ENCODE measurements at places on chromosomes 2 and 18.

GRCh38 chr2:230161184-230161583 is 58.6 kb downstream of the SP110 start:
- DNase-seq, result no peak

DNA sequence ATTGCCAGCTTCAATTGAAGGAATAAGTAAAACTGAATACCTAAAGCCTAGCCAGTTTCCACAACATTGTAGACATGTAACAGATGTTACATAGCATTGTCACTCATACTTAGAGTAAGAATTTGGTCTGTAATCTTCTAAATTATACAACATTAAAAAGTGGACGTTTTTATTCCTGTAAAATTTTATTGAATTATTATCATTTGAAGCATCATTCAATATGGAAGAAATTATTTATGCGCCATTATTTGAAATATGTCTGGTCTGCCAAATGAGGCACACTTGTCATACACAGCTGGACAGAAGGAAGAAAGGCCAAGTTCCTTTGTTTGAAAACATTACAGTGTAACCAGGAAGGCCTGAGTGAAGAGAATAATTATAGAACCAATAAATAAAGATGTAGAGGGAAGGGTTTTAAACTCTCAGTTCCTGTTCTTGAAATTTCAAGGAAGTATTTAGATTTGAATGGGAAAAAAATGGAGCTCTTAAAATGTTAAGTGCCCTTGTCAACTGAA is 575.5 kb downstream of the LRRTM4 start:
- DNase-seq, result no peak

DNA sequence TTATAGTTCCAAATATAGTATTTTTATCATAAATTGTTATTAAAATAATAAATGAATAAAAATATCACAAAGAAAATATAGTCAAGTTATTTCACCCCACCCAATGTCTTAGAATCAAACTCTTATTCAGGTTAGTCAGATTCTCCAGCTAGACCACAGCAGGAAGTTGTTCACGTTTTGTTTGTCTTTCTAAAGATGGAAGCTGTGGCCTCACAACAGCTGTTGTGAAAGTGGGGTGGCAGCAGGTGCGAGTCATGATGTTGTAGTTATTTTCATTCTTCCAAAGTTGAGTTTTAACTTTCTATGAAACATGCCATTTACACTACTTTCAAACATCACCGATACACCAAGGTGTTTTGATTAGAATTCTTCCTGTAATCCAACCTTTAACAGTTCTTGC is 272.9 kb downstream of the SLC8A1 start:
- no peak for DNase-seq

GRCh38 chr18:73711256-73711655 is 436.4 kb downstream of the FBXO15 start:
- no peak for DNase-seq

- no peak for DNase-seq
Observed at GRCh38 chr2:39024833-39025232, 96.0 kb downstream of the SOS1 start.

DNA sequence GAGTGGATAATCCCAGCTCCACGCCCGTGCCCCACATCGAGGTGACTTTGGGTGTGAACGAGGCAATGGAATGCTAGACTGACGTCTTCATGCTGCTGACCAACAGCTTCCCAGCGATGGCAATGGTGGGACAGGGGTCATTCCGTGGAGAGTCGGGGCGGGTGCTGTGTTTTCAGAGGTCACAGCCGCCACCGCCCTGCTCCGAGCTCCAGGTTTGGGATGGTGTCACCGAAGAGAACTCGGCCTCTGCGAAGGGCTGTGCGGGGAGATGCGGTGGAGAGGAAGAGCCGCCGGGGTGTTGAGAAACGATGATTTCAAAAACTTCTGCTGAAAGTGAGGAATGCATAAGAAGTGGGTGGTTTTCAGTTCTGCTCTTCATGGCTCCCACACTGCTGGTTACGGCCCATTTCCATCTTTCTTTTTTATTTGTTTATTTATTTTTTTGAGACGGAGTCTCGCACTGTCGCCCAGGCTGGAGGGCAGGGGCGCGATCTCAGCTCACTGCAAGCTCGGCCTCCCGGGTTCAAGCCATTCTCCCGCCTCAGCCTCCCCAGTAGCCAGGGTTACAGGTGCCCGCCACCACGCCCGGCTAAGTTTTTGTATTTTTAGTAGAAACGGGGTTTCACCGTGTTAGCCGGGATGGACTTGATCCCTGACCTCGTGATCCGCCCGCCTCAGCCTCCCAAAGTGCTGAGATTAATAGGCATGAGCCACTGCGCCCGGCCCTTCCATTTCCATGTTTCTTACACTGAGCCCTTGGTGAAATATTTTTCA is 142.6 kb downstream of the RTP5 start:
- no peak for DNase-seq

DNA sequence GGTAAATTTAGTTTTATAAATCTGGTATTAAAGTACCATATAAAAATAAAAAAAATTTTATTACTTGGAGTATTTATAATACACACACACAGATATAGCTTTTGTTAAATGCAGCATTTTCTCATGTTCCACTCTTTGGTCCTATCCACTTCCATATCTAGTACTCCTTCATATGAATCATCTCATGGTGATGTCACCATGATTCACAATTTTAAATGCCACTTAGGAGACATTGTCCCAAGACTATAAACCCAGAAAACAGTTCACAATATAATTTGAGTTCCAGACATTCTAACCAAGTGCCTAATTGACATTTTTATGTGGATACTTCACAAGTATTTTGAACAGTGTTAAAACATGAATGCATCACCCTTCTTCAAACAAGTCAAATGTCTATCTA is 1398.3 kb downstream of the DSC3 start:
- DNase-seq, result no peak

DNA sequence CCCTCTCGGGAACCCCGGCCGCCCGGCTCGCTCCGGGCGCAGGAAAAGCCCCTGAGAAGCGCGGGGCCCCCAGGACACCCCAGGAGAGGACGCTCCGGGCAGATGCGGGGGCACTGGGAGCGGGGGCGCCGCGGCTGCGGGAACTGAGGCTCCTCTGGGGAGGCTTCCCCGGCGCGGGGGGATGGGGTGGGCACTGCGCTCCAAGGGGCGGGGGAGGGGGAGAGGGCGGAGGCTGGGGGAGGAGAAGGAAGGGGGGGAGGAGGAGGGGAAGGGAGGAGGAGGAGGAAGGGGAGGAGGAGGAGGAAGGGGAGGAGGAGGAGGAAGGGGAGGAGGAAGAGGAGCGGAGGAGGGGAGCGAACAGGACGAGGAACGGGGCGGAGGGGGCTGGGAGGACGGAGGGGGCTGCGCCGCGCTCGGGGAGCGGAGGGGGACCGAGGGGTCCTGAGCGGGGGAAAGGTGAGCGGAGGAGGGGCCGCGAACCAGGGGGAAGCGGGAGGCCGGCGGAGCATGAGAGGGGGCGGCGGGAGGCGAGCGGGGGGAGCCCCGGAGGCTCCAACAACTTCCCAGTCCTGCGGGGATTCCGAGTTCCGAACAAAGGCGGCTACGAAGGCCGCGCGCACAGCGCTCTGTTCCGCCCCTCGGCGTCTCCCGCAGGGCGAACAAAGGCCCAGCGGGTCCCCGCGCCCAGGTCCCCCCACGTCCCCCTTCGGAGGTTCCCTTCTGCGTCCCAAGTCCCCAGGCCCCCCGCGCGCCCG is 742 bp downstream of the PXDN start:
- no peak for DNase-seq

GRCh38 chr2:96727431-96727830 is 12.4 kb downstream of the LMAN2L start:
- no peak for DNase-seq

DNA sequence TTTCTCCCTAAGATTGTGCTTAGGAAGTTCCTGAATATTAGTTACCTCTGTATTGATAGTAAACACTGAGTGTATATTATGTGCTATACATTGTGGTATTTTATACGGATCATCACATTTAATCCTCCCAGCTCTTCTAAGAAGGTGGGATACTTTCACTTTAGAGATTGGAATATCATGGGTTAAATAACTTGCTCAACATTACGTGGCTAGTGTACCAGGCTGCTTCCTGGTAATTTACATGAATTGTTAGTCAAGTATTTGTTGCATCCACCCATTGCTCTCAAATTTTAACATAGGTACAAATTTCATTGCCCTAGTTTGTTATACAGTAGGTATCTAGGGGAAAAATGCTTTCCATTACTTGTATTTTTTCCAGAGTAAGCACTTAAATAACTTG is 21.4 kb downstream of the FAM98A start:
- no peak for DNase-seq

GRCh38 chr2:166916987-166917386 is 28.7 kb downstream of the XIRP2 start:
- DNase-seq, result no peak

- no peak for DNase-seq
Observed at GRCh38 chr18:55316486-55317184, 271.4 kb downstream of the TCF4 start.

GRCh38 chr2:188773075-188773474 is 201.1 kb upstream of the COL3A1 start:
- DNase-seq, result no peak

DNA sequence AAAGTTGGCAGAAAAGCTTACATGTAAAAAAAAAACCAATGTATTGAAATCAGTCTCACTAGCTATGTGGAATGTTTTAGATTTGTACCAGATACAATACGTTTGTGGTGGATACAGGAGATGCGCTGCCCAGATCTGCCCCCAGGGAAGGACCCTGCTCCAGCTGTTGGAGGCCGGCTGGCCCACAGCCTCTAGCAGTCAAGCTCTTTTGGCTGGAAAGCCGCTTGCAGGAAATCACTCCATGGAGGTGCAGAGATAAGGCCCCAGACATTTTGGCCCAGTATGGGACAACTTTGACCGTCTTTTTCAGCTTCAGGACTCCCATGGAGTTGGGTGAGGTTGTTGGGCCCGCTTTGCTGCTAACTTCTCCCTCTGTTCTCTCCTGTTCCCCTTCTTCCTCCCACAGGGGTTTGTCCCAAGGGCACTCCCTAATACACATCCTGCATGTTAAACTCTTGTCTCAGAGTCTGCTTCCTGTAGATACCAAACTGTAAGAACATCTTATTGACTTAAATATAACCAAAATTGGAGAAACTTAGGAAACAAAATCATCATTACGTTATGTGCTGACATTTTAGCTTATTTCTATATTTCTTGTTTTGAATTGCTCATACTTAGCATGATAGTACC is 1.7 kb upstream of the QPCT start:
- DNase-seq, result no peak

DNA sequence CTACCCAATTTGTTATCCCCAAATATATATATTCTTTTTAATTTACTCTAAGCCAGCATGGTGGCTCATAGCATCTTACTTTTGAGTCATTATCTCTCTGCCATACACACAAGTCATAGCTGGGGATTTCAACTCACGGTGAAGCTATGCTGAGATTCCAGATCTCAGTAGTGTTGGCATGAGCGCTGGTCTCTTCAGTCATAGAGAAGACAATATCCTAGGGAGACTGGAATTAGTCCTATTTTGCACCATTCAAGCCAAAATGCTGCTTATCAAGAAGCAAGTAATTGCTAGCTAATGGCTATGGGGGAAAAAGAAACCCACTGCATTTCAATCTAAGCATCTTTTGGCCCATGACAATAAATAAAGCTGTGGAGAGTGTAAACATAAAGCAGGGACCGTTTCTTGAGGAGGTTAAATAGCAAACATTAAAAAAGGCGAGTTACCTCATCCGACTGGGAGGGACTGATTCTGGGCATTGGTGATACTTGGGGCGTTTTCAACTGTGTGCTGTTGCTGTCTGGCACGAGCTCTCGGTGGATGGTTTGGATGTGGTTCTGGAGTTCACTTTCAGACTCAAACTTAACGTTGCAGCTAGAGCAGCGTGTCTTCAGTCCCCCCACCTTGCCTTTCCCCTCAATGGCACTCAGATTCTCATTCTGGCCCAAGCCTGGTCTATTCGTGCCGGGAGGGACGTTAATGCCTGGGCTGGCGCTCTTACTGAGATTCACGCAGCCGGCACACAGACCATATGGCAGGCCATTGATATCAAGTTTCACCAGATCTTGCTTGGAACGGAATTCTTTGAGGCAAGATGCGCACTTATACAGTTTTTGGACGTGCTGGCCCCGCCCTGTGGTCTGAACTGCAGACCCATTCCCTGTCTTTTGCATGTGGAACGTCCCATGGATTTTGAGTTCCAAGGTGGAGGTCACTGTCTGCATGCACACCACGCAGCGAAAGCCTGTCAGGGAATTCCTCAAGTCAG is 127.8 kb downstream of the ZNF521 start:
- no peak for DNase-seq

- DNase-seq, result no peak
Observed at GRCh38 chr18:48000701-48001100, 70.2 kb upstream of the SMAD2 start.

- DNase-seq, result no peak
Observed at GRCh38 chr2:45394216-45394615, 216.9 kb downstream of the SRBD1 start.

DNA sequence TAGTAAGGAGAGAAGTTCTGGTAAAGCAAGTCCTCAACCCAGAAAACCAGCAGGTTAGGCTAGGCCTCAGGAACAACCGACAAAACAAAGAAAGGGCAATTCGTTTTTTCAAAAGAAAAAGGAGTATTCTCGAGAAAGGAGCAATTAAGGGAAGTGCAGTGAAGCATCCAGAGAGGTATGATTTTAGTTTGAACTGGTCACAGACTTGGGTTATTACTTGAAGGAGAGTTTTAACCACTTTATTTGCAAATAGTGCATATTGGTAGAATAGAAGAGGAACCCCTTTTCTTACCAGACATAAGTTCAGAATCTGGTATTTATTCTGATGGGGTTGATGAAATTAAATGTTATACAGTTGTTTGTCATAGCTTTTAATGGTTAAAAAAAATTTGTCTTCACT is 110.0 kb upstream of the GCFC2 start:
- no peak for DNase-seq

- DNase-seq, result no peak
Observed at GRCh38 chr2:8633735-8634313, 48.0 kb upstream of the ID2 start.

GRCh38 chr2:73935641-73936040 is 9.0 kb downstream of the DGUOK start:
- DNase-seq, result no peak

GRCh38 chr2:164917296-164917903 is 37.9 kb downstream of the SLC38A11 start:
- DNase-seq, result no peak

DNA sequence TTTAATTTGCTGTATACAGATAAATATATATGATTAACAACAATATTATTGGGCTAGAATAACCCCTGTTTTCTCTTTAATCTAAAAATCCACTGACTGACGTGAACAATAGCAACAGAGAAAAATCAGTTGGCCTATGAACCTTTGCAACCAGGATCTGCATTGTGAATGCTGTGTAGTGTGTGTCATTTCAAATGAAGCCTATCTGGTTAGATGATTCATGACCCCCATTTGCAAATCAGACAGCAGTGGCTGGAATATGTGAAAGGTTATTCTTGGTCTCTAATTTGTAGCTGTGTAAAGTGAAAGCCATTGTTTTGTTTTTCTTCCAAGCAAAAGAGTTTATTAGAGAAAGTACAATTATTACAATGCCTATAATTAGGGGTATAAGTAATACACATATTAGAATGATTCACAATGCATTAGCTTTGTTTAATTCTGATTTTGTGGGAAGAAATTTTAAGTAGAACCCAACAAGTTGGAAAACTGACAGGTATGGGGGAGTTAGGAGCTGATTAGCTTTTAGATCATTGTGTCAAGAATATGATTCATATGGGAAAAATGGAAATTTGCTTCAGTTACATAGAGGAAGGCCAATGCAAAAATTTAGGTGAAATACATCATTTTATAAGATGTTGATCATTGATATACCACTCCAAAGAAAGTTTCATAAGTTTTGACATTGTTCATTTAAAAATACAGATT is 1362.2 kb upstream of the TMEFF2 start:
- no peak for DNase-seq
